ENCODE measurements at places on chromosomes 7 and 10. TPM values are rescaled to one million over a fixed set of nuclear protein-coding genes. Genes with fewer than 3 reads are reported as not detected.

DNA sequence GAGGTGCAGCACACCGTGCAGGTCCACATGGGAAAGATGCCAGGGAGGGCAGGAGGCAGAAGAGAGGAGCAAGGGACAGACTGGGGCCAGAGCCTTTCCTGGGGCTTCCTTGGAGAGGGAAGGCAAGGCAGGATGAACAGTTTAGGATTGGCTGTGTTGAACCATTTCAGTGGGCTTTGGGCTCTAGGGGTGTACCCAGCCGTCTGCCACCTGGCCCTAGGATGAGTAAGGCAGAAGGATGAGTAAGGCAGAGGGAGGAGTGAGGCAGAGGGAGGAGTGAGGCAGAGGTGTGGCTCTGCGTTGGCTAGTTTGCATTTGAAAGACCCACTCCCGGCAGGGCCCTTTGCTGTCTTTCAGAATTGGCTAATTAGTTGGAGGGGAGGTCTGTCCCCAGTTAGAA is 31.5 kb upstream of the PRF1 start:
- no peak for DNase-seq
- H3K4me1 ChIP-seq: no peaks in the 10 kb centered on the region
- H3K27me3 ChIP-seq: peaks cover 19% of the 10 kb centered on the region

DNA sequence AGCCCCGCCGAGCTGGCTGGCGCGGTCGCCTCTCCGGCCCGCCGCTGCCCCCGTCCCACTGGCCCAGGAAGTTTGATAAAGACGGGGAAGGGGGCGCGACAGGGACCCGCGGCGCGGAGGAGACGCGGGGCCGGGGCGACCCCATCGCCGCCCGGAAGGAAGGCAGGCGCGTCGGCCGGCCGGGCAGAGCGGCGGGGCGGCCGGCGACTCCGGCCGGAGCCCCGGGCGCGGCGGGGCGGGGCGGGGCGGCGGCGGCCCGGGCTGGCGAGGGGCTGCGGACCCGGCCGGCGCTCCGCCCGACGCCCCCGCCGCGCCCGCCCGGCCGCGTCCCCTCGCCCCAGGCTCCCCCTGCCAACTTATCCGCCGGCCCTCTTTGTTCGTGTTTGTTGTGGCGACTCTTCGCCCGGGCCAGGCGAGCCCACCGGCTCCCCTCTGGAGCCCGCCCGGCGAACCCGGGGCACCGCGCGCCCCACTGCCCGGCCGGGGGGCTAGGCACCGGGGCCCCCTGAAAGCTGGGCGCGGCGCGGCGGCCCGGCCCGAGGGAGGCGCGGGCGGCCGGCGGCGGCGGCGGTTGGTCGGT is 571 bp downstream of the KDM7A start:
- DNase-seq: no peak
- peaks cover 20% of the 10 kb centered on the region for H3K4me1 ChIP-seq
- peak overlapping the region; percentile 82 for H3K4me3 ChIP-seq
- H3K27ac ChIP-seq: peak overlapping the region; percentile 83
- H3K27me3 ChIP-seq: peaks cover 27% of the 10 kb centered on the region
- peaks cover 4% of the 10 kb centered on the region for H3K36me3 ChIP-seq

GRCh38 chr10:110641256-110641655 is 2.9 kb upstream of the RBM20 start:
- H3K4me3 ChIP-seq: no peak overlapping the region
- DNase-seq: peak; percentile 55
- no peaks in the 10 kb centered on the region for H3K36me3 ChIP-seq
- H3K27me3 ChIP-seq: peaks cover 45% of the 10 kb centered on the region

GRCh38 chr7:127393368-127394058 is 1.0 kb upstream of the ZNF800 start:
- H3K4me1 ChIP-seq: peaks cover 52% of the 10 kb centered on the region
- peaks cover 27% of the 10 kb centered on the region for H3K36me3 ChIP-seq
- peak overlapping the region; percentile 97 for H3K27ac ChIP-seq
- DNase-seq: no peak
- H3K4me3 ChIP-seq: peak overlapping the region; percentile 87
- H3K27me3 ChIP-seq: no peaks in the 10 kb centered on the region

GRCh38 chr10:24777196-24777595 is 53.5 kb upstream of the ARHGAP21 start:
- no peak for DNase-seq
- H3K4me3 ChIP-seq: no peak overlapping the region
- H3K27me3 ChIP-seq: no peaks in the 10 kb centered on the region
- H3K27ac ChIP-seq: no peak overlapping the region
- H3K36me3 ChIP-seq: no peaks in the 10 kb centered on the region
- no peaks in the 10 kb centered on the region for H3K4me1 ChIP-seq

- DNase-seq: no peak
- H3K27me3 ChIP-seq: peaks cover 12% of the 10 kb centered on the region
- H3K27ac ChIP-seq: no peak overlapping the region
- no peak overlapping the region for H3K4me3 ChIP-seq
- no peaks in the 10 kb centered on the region for H3K36me3 ChIP-seq
These were observed 58.8 kb upstream of the AKR1E2 start for GRCh38 chr10:4767033-4767814.

SLC13A1 gene
- total RNA-seq: not detected

Measured in activated CD8-positive, alpha-beta T cell treated with anti-CD3 and anti-CD28 coated beads, Interleukin-2, amount 10 ng/mL, durations not matched to agents 7 days and 5 days (primary cell).